ENCODE measurements at places on chromosomes 7 and 10.

- DNase-seq: no peak
Measured at GRCh38 chr10:11246752-11247467, 229.2 kb downstream of the CELF2 start.

- DNase-seq: no peak
Measured at GRCh38 chr10:72027498-72027897, 60.9 kb downstream of the SPOCK2 start.

GRCh38 chr10:69738071-69738470 lies 63.6 kb upstream of the COL13A1 start:
- DNase-seq: no peak

- no peak for DNase-seq
Measured at GRCh38 chr10:107122703-107123102, 41.8 kb downstream of the SORCS1 start.

DNA sequence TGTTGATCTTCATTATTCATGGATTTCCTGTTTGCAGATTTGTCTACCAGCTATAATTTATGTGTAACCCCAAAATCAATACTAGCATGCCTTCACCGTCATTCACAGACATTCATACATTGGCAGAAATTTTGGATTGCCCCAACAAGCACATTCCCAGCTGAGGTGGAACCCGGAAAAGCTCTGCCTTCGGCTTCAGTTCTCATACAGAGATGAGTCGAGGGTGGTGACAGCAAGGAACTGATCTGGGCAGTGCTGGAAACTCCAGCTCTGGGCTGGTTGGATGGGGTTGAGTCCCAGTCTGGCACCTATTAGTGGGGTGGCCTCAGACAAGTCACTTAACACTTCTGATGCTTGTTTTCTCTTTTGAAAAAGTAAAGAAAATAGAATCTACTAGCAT lies 267.5 kb downstream of the SNX13 start:
- DNase-seq: no peak

GRCh38 chr7:96397936-96398598 lies 76.2 kb upstream of the SLC25A13 start:
- DNase-seq: peak; percentile 70

DNA sequence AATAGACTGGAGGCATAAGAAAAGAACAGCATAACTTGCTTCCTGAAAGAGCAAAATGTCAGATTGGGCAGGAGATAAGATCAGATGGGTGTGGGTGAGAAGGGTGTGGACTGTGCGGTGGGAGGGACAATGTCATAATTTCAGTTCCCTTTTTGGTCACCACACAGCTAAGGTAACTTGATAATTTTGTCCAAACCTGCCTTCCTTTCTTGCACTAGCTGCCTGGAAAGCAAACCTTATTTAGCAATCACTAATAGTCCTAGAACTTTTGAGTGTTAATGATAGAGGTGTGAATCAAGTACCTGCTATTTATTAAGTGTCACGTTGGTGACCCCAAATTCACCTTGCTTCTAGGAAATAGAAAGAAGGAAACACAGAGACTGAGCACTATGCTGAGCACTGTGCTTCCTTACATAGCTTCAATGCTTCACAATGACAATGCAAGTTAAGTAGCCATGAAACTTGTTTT lies 72.4 kb upstream of the SP4 start:
- DNase-seq: no peak

GRCh38 chr10:5683065-5683464 lies 1.6 kb upstream of the TASOR2 start:
- DNase-seq: no peak

DNA sequence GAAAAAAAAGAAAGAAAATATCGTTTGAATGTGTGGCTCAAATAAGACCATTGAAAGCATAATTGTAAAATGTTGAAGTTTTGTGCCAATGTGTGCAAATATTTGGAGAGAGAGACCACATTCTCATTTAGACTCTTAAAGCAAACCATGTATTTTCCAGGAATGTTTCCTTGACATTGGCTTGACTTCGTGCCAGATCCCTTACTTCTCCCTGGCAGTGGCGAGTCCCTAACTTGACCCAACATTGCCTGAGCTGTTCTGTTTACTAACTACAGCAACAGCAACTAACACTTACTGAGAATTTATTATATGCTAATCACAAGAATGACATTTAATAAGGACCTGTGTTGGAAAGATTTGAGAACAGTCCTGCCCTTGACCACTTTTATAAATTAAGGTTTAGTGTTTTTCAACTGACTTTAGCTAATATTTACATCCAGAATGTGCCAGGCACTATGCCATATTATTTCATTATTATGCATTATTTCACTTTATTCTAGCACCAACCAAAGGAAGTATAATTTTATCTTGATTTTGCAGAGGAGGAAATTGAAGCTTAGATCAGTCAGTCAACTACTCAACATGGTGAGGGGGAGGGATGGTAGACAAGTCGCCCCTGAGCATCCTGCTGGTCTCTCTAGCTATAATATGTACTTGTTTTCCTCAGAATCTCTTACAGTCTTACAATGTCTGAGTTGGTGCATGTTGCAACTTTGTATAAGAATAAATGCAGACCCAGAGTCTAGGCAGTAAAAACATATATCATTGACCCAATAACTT lies 29.7 kb downstream of the ZNF467 start:
- DNase-seq: no peak

GRCh38 chr10:95537542-95537927 lies 23.6 kb downstream of the SORBS1 start:
- no peak for DNase-seq

DNA sequence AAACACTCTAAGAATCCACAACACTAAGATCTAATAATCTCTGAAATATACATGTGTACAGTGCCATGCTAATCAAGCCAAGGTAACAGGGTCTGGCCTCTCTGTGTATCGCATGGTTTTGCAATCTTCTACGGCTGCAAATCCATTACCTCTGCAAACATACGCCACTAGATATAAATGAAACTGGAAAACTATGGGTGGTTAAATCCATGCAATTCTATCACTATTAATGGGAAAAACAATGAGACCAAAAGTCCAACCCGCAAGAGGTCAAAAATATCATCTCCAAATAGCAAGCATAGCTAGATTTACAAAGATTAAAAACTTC lies 23.0 kb downstream of the SGCE start:
- DNase-seq: no peak

- DNase-seq: no peak
Measured at GRCh38 chr10:119415536-119416503, 126.7 kb downstream of the RGS10 start.

GRCh38 chr7:96380111-96380512 lies 58.2 kb upstream of the SLC25A13 start:
- peak; percentile 37 for DNase-seq

GRCh38 chr7:13258386-13258785 lies 571.0 kb downstream of the ARL4A start:
- DNase-seq: no peak

GRCh38 chr10:124648738-124649137 lies 95.4 kb downstream of the FAM53B start:
- peak; percentile 70 for DNase-seq

- DNase-seq: no peak
Measured at GRCh38 chr10:110708776-110709443, 64.8 kb downstream of the RBM20 start.

Data from NCI-H1105 treated with DMSO at 0.1 percent for 48 hours (cell line).